ENCODE measurements at places on chromosomes 12 and 14. TPM values are rescaled to one million over a fixed set of nuclear protein-coding genes. Genes with fewer than 3 reads are reported as not detected.

Gene PHC1
- total RNA-seq: 20.1 TPM

Gene CD163
- 270 TPM for total RNA-seq

Gene SPIC
- total RNA-seq: not detected

Gene FAM222A
- total RNA-seq: 21.8 TPM
